ENCODE measurements at places on chromosomes 6 and 20.

DNA sequence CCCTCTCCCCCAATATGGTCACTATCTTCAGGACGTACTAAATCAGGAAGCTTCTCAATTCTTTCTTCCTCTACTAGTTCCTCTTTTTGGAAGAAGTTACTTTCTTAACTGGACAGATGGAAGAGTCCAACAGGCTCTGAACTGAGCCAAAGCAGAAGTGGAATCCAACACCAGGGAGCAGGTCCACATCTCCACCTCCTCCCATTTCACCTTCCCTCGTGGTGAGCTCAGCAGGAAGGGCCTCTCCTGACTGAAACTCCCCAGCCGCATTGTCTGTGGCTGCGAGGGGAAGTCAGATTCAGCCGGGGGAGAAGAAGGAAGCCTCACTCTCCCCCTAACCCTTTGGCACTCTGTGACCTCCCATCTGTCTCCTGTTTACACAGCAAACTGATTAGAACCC is 63.8 kb upstream of the UST start:
- no peak for DNase-seq

DNA sequence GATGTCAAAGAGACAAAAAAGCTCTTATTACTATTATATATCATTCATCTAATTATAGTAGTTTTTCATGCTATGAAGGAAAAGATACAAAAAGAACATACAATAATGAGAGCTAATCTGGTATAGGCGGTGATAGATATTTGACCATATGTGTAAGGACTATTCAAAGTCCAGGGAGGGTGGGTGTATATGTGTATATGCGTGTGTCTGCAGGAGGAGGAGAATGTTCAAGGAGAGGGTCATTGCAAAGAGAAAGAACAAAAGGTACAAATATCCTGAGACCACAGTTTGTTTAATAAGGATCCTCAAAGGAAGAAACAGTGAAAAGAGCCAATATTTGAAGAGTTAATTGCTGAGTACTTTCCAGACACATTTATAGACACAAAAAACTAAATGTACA is 1288.6 kb upstream of the CITED2 start:
- DNase-seq = no peak

- DNase-seq = no peak
Measured at GRCh38 chr6:108822401-108822800, 25.8 kb upstream of the ARMC2 start.

DNA sequence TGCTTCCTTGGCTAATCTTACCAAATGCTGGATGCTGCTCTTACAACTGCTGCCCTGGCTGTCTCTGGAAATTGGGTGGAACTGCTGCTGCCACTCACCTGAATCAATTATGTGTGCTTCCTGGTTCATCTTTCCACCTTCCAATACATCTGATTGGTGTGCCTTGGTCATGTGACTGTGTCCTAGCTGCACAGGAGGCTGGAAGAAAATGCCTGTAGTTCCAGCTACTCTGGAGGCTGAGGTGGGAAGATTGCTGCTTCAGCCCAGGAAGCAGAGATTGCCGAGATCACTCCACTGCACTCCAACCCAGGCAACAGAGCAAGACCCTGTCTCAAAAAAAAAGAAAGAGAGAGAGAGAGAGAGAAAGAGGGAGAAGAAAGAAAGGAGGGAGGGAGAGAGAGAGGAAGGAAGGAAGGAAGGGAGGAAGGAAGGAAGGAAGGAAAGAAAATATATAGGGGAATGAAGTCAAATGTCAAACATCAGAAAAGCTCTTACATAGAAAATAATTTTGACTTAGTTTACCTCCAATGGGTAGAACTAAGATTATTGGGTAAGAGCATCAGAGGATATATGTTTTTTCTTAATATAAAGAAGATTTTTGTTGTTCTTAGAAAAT is 14.1 kb upstream of the PPARD start:
- DNase-seq = no peak

GRCh38 chr20:37526839-37527637 is 638 bp downstream of the BLCAP start:
- DNase-seq = no peak

DNA sequence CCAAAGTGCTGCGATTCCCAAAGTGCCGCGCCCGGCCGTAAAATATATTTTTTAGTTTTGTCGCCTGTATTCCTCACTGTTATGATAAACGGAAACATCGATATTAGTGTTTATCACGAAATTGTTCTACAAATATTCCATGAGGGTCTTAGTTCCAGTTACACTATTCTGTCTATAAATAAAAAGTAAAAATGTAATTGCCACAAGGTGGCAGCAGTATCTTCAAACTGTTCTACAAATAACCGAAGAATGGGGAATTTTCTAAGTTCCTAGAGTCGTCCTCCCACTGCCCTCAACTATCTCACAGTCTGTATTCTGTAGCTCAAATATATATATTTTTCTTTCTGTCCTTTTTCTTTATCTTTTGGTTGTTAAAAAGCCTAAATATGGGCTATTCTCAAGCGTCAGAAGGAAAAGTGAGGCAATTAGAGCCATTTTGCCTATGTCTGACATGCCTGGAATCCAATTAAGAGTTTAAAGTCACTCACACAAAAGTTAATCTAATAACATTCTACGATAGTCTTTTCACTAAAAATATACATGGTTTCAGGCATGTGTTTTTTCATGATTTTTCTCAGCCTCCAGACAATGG is 14.2 kb upstream of the FAM162B start:
- DNase-seq = no peak

DNA sequence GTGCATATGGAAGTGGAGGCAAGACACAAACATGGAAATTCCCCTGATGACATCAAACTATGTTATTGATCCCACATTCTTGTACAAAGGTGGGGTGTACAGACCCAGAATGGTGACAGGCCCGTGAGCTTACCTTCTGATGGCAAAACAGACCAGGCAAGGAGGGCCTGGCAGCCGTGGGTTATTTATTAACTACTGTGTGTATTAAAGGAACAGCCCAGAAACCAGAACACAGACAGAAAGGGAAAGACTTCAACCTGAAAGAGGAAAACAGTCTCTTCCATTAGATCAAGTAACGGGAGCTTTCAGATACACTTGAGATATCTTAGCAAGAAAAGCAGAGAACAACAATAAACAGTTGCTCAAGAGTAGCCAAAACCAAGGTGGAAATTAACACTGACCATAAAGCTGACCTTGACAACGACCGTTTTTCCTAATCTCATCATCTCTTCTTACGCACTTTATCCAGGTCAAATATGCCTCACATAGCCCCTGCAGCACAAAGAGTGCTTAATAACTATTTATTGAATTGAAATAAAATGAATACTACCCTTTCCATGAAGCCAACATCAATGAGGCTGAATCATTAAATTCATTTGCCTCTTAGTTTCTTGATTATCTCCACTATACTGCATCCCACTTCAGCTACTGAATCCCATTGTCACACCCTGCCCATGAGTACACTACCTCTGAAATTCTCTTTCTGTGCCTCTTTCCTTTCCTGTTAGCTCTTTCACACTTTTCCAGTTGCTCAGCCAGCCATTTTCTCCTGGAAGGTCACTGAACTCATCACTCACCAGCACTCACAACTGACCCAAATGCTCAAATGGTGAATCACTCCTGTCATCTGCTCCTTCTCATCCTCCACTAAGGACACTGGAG is 67.4 kb downstream of the MOXD1 start:
- no peak for DNase-seq

DNA sequence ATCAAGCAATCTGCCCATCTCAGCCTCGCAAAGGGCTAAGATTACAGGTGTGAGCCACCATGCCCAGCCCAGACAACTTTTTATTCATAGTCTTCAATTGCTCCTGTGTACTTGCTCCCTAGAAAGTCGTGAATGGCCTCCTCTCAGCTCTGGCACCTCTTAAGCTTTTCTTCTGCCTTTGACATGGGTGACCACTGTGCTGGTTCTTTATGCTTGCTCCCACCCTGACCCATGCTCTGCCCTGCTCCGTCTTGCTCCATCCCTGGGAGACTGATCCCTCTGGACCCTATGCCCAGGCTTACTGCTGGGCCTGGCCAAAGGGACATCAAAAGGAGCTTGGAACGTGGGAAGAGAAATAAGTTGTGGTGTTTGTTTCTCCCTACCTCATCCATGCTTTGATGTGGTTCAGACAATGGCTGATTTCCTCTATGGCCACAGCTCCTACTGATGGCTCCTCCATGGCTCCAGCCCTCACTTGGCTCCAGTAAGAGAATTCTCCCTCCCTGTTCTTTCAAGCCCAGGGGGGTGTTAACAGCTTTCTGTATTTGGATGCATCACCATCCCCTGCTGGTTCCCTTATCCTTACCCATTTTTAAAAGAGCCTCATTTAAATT is 7.7 kb upstream of the TREM2 start:
- DNase-seq = no peak

DNA sequence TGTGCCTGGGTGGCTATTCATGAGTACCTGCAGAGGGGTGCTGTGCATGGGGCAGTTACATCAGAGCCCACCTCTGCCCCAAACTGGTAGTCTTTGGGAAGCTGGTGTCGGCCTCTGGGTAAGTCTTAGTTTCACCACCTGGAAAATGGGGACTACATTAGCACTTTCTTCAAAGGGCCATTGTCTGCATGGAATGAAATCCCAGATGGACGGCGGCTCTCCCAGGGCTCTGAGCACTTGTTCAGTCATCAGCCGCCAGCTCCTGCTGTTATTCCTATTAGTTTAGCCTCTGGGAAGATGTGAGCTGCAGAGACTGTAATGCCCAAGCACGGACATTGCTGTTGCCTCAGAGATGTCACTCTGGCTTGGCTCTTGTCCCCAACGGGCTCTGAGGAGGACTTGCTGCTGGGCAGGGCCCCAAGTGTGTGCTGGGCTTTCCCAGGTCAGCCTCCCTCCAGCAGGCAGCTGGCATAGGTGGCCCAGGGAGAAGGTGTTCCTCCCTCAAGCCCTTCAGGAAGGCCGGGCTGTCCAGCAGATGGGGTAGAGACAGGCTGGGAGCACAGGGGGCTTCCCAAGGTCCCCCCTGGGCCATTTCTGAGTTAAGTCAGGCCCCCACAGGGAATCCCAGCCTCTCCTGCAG is 268.3 kb downstream of the TFAP2C start:
- DNase-seq = no peak

- DNase-seq = no peak
Measured at GRCh38 chr6:39421383-39422225, 99.1 kb upstream of the KCNK16 start.

- DNase-seq = peak; percentile 4
Measured at GRCh38 chr6:137155830-137156229, 17.6 kb downstream of the IL22RA2 start.

DNA sequence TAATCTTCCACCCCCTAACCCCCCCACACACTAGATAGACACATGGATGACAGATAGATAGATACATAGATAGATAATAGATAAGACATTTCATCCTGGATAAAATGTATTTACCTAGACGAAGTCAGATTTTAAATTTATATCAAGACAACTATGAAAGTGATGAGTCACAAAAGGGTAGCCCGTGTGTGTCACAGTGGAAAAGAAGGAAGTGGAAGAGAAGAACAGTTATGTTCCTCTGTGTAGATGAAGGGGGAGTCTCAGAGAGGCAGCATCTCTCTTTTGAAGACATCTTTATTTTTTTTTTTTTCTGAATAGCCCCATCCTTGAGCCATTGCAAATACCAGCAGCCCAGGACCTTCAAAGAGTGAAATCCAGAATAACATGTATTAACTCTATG is 121.7 kb upstream of the VGLL2 start:
- DNase-seq = no peak

DNA sequence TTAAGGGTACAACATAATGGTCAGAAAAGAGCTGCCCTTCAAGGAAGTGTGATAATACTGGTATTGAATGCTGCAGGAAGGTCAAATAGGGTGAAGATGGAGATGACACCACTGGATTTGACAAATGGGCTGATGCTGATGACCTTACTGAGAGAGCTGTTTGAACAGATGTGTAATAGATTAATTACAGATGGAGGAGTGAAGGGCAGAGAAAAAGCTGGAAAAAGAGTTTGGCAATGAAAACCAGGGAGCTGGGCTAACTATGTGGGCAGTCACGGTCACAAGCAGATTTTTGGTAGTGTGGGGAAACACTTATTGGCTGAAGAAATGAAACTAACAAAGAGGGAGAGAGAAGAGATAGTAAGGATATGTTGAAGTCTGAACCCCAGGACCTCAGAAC is 83.6 kb upstream of the ENPP5 start:
- no peak for DNase-seq

- DNase-seq = no peak
Measured at GRCh38 chr20:52010541-52010940, 181.0 kb downstream of the ZFP64 start.

- no peak for DNase-seq
Measured at GRCh38 chr6:79338493-79338892, 104.0 kb upstream of the HMGN3 start.

DNA sequence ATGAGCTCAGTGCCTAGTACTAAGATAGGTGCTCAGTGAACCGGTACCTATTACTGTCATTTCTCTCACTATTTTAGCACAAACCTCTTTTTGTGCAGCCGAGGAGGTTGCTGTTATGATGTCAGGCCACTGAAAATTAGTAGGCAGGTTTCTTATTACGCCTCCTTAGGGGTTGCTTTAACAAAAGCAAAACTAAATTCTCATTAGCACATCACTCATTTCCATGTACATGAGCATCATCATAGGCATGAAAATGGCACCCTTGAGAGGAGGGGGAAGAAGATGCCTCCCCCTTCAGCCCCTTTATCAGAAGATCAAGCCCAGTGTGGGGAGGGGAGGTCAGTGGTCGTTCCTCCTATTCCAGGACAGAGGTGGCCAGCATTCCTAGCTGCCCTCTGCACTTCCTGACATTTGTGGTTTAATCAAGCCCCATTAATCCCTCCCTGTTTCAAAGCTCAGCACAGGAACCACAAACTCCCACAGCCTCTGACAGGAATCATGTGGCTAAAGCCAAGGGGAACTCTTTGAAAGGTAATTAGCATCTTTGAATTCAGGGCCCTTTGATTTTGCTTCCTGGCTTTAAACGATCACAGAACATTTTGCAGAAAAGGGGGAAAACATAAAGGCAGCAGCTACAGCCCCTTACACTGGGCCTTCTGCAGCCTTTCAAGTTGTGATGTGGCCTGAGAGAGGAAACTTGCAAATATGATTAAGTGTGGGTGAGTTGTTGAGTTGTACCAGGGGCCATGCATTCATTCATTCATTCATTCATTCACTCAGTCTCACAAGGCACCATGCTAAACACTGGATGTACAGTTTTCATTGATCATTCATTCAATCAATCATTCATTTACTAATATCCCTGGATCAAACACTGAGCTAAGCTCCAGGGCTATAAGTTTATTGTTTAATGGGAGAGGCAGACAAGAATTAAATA is 31.9 kb upstream of the PSMF1 start:
- no peak for DNase-seq

GRCh38 chr20:51050531-51051075 is 27.7 kb upstream of the KCNG1 start:
- DNase-seq = no peak

DNA sequence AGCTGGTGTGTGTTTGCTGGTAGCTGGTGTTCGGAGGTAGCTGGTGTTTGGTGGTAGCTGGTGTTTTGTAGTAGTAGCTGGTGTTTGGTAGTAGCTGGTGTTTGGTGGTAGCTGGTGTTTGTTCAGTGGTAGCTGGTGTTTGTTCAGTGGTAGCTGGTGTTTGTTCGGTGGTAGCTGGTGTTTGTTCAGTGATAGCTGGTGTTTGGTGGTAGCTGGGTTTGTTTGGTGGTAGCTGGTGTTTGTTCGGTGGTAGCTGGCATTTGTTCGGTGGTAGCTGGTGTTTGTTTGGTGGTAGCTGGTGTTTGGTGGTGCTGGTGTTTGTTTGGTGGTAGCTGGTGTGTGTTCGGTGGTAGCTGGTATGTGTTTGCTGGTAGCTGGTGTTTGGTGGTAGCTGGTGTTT is 48.0 kb downstream of the BMP7 start:
- no peak for DNase-seq

Measured in CD4-positive, alpha-beta T cell treated with Interleukin-17A for 4 hours (primary cell).